ENCODE measurements at places on chromosomes 2 and 18. TPM values are rescaled to one million over a fixed set of nuclear protein-coding genes. Genes with fewer than 3 reads are reported as not detected.
A peak's percentile ranks its signal among the peaks of the same experiment; 100 is the strongest.

The EFEMP1 gene
- 327 TPM for total RNA-seq

The TTC31 gene
- 15.0 TPM for total RNA-seq

The CRYGC gene
- total RNA-seq, result not detected

The EPB41L3 gene
- 82.9 TPM for total RNA-seq

The CFC1 gene
- not detected for total RNA-seq

The SLC4A5 gene
- 3.9 TPM for total RNA-seq

The C1GALT1C1L gene
- total RNA-seq, result 1.3 TPM

DNA sequence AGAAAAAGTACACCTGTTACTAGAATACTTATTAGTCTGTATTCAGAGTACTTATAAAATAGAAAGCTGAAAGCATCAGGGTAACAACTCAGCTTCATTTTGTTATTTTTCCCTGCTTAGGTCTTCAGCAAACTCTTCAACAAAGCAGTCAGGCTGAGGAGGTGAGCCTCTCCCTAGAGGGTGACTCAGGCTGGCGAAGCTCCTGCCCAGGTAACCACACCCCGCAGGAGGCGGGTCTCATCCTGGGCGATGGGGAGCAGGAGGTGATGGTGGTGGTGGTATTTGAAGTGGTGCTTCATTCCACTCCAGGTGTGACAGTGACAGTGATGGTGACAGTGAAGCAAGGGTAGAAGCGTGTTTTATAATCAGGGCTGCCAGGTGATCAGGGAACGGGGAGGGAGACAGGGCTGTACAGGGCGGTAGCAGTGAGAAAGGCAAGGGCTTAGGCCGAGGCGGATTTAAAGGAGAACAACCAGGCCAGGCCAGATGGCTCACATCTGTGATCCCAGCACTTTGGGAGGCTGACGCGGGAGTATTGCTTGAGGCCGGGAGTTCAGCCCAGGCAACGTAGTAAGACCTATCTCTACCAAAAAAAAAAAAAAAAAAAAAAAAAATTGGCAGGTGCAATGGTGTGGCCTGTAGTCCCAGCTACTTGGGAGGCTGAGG is 127.1 kb downstream of the SOCS6 start:
- DNase-seq, result no peak

DNA sequence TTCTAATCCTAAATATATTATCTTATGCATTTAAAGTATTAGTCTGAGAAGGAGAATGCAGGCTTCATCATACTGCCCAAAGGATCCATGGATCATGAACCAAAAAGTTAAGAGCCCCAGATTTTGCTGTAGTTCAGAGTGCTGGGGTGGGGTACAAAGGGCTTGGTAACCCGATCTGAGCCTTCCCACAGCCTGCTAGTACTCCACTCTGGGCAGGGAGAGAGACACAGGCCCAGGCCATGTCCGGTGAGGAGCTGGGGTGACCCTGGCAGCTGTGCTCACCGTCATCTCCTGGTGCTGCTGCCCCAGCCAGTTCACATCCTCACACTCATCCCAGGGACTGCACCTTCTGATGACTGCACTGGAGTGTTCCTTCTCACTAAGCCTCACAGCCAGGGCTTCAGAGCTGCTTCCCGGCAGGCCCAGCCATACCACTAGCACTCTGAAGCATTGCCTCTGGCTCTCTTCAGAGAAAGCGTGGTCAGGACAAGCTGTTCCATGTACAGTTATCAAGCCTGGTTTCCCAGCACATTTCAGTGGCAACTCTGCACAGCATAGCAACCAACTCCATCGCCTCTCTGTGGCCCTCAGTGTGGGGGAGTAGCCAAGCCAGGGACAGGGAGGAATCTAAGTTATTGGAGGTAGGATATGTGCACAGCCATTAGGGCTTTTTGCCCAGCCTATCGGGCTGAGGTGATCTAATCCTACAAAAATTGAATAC is 189.0 kb upstream of the CTAGE1 start:
- peak; percentile 82 for DNase-seq

- DNase-seq, result no peak
Observed at GRCh38 chr2:111184725-111185310, 64.1 kb downstream of the BCL2L11 start.

GRCh38 chr2:22536133-22536532 is 848.8 kb upstream of the KLHL29 start:
- no peak for DNase-seq

GRCh38 chr2:46798041-46798440 is 117.6 kb downstream of the MCFD2 start:
- DNase-seq, result peak; percentile 15

- DNase-seq, result no peak
Observed at GRCh38 chr2:120285056-120285455, 32.4 kb downstream of the RALB start.

- DNase-seq, result no peak
Observed at GRCh38 chr18:50117863-50118262, 77.1 kb downstream of the MYO5B start.

DNA sequence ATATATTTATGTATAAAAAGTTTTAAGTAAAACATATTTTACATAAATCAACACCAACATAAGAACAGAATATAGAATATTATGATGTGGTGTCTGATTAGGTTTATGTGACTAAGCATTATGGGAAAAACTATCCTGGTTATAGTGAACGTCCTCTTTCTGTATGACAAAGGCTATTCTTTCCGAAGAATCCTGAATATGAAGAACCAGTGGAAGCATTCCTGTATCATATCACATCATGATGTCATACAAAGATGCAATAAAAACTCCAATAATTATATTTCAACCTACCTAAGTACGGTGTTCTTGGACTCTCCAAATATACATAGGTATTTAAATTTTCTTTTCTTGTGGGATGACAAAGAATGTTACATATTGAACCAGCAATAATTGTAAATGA is 37.5 kb upstream of the HDAC4 start:
- DNase-seq, result no peak

DNA sequence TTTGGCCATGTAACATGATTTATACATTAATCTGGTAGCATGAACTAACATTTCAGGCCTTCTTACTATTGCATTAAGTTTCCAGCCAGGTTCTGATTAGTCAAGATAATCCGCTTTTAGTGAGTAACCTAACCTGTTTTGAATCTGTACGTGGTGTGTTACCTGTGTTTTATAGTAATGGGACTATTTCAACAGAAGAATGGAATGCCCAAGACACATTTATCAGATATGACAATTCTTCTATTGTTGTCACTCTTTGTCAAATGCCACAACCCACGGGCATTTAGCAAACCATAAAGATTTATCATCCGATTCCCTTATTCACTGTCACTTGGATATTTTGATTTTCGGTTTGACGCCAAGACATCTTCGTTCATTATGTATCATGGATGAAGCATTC is 117.9 kb downstream of the ETAA1 start:
- DNase-seq, result no peak

DNA sequence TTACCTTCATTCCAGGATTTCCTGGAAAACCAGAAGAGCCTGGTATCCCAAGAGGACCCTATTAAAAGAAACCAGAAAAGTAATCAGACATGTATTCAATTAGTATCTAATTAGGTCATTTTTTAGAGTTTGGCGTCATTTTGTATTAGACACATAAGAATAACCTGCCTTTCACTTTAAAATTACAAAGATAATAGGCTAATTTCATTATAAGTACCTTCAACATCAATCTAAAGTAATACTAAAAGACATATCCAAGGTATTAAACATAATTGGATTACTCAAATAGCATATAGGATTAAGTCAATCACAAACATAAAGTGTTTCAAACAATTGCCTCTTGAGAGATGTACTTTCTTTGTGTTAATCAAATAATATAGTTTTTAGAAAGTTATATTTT is 97.9 kb downstream of the COL3A1 start:
- DNase-seq, result no peak

DNA sequence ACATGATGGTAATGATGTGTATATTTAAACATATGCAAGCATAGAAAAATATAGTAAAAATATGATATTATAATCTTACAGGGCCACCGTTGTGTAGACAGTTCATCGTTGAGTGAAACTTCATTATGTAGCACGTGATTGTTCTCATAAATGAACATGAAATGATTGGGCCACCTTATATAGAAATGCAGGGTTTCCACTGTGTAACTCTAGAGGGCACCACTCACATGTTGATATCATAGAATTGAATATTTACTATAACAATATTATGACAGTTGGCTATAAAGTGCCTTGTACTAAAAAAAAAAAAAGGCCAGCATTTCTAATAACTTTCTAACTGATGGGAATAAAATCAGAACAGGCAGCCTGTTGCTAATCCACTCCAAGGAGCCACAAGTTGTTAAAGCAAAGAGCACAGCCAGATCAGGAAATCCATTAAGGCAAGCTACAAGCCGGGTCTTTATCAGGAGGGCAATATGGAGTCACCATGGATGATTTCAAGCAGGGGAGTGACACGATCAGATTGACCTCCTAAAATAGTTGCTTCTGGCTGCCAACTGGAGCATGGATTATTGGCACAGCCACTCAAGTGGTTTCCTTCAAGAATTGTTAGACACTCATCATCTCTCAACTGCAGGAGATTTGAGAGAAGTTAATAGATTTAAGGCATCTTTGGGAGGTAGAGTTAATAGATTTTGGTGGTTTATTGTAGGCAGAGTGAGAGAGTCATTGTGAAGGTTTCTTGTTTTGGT is 16.7 kb downstream of the IL1F10 start:
- no peak for DNase-seq

- DNase-seq, result no peak
Observed at GRCh38 chr2:9082158-9082557, 78.7 kb upstream of the MBOAT2 start.

- DNase-seq, result no peak
Observed at GRCh38 chr2:232871418-232871834, 1.4 kb downstream of the SNORC start.

DNA sequence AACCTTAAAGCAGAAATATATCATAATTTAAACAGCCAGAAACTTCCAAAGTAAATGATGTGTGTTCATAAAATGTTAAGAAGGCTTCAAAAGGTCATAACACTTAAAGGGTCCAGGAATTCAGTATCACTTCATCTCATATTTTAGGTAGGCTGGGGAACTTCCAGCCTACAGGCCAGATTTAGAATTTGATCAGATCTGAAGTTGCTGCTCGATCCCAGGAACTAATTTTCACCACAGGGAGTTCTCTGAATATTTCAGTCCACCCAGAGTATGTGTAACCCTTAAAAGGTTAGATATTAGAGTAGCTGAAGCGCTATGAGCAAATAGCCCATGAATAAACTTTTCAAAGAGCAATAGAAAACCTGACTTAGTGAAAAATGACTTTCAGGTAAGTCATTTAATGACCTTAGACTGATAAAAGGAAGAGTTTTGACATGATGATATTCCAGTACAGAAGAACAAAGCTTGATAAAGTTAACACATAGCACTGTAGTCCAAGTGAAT is 1.7 kb downstream of the WIPF1 start:
- DNase-seq, result no peak

DNA sequence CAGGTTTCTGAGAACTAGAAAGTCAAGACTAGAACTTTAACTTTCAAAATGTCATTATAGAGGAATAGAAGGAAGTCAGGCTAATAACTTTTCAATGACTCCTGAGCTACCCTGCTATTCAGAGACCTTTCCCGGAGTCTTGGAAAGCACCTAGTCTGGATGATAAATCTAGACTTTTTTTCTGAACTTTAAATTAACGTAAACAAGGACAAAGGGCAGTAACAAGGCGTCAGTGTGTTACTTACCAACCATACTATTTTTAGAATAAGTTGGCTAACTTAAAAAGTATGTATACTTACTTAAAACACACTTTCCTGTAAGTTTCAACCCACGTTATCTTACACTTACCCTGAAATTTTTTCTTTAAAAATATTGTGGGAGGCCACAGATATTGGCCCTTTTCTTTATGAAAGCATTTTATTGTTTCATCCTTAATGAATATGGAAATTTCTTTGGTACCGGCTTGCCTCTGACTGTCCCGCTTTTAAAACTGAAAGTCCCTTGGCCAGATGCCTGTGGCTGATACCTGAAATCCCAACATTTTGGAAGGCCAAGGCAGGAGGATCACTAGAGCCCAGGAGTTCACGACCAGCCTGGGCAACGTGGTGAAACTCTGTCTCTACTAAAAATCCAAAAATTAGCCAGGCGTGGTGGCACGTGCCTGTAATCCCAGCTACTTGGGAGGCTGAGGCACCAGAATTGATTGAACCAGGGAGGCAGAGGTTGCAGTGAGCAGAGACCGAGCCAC is 9.7 kb downstream of the PMAIP1 start:
- no peak for DNase-seq

DNA sequence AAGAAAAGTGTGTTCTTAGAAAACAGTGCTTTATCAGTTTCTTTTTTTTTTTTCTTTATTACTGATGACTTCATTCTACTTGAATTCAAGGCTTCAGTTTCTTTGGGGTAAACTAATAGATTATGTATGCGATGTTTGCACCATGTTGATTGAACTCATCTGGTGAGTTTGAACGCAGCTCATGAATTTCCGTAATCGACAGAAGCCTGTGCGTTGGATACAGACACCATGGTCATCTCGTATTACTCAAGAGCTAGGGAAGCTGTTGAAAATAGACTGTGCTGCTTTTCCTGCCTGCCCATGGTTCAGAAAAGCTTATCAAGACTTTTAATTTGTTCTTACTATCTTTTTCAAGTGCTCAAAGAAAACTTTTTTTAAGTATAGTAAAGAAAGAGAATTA is 185.5 kb upstream of the NRP2 start:
- no peak for DNase-seq

DNA sequence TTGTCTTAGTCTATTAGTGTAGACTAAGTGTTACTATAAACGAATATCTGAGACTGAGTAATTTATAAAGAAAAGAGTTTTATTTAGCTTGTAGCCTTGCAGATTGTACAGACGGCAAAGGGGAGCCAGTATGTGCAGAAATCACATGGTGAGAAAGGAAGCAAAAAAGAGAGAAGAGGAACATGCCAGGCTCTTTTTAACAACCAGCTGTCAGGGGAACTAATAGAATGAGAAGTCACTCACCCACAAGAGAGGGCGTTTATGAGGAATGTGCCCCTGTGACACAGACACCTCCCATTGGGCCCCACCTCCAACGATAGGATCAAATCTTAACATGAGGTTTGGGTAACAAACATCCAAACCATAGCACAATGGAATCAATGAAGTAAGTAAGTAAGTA is 20.6 kb upstream of the ZNF804A start:
- DNase-seq, result no peak

DNA sequence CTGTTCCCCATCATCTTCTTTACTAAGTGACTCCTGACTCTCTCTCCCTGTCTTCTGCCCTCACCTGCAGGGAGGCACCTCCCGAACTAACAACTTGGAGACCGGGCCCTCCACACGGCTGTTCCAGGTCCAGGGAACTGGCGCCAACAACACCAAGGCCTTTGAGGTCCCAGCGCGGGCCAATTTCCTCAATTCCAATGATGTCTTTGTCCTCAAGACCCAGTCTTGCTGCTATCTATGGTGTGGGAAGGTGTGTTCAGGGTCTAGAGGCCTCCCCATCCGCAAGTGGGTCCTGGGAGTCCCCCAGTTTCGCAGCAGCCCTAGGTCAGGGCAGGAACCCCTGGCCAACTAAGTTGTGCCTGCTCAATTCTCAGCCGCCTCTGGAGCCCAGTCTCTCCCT is 15.5 kb downstream of the VIL1 start:
- peak; percentile 72 for DNase-seq

- DNase-seq, result peak; percentile 12
Observed at GRCh38 chr2:128510701-128511397, 192.2 kb upstream of the HS6ST1 start.
